ENCODE measurements at places on chromosomes 4 and X. TPM values are rescaled to one million over a fixed set of nuclear protein-coding genes. Genes with fewer than 3 reads are reported as not detected.

PRDM5 gene
- 11.1 TPM for total RNA-seq

DNA sequence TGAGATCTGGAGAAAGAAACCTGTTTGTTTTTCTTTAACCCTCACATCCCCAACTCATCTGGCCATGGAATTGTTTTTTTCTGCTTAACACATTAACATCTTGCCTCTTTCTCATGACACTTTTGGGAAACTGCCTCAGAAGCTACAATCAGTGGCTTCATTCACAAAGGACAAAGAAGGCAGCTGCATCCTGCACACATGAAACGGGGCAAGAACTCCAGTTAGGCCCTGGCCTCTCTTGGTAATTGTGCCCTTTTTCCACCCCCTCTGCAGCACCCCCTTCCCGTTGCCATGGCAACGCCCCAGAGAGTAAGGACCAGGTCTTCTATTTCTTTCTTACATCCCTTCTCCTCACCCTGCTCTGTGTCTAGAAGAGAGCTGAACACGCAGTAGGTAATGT is 103.4 kb downstream of the PDGFRA start:
- DNase-seq: no peak
- H3K4me3 ChIP-seq: no peak overlapping the region
- no peak overlapping the region for H3K27ac ChIP-seq

PGRMC2 gene
- total RNA-seq: 18.1 TPM

- H3K36me3 ChIP-seq: no peaks in the 10 kb centered on the region
- no peaks in the 10 kb centered on the region for H3K4me1 ChIP-seq
- no peak overlapping the region for H3K27ac ChIP-seq
- DNase-seq: no peak
These were observed 172.8 kb downstream of the ATG4A start for GRCh38 chrX:108264376-108264775.

ARAF gene
- total RNA-seq: 30.1 TPM

SYN1 gene
- 1.5 TPM for total RNA-seq

DNA sequence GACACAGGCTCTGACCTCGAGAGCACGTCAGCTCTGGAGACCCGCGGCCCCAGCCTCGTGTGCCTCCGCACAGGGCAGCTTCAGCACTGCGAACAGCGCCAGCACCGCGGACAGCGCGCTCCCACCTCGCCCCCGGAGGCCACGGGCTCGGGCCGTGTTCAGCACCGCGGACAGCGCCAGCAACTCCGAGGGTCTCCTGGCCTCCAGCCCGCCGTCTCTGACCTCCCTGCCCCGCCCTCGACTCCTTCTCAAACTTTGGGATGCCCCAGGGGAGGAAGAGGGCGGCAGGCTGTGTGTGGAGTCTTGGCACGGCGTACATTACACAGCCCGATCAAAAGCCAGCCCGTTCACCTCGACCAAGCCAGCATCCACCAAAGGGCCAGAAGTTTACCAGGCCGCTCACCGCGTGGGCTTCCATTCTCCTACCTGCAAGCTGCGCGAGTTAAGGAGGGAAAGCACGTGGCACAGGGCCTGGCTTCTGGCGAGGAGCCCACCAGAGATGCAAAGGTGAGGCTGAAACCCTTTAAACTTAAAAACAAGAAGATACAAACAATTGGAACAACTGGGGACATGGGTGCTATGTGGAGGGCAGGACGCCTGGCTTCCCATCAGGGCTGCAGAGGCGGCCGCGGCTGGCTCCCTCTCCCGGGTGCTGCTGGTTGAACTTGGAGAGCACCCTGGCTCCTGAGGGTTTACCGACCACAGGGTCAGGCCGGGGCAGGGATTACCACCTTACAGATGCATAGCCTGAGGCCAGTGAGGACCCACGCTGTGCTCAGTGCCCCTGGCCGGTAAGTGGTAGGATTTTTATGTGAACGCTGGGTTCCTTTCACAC is 4.5 kb upstream of the NKX1-1 start:
- peaks cover 14% of the 10 kb centered on the region for H3K27me3 ChIP-seq
- no peaks in the 10 kb centered on the region for H3K36me3 ChIP-seq
- no peaks in the 10 kb centered on the region for H3K4me1 ChIP-seq
- no peak for DNase-seq
- H3K27ac ChIP-seq: no peak overlapping the region

DNA sequence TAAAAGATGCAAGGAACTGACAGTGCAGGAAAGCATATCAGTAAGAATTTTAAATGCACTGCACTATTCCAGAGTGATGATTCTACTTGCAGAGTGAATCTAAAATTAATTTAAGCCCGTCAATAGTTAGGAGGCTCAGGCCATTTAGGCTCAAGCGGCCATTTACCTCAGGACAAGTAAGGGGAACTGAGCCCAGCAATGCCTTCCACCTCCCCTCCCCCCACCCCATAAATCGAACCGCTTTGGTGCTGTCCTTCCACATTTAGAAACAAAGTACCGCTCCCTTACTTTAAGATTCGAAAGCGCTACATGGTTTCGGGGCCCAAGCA is 665 bp downstream of the RBM41 start:
- H3K27me3 ChIP-seq: no peaks in the 10 kb centered on the region
- 0 out of 2 replicates have a peak, but pooled peaks cover 3% of the 10 kb centered on the region for H3K4me1 ChIP-seq
- peaks cover 28% of the 10 kb centered on the region for H3K36me3 ChIP-seq
- peak overlapping the region; percentile 49 for H3K27ac ChIP-seq
- H3K4me3 ChIP-seq: peak overlapping the region; percentile 58
- no peak for DNase-seq

GRCh38 chr4:47198791-47199190 is 167.4 kb downstream of the GABRB1 start:
- H3K27me3 ChIP-seq: no peaks in the 10 kb centered on the region
- H3K27ac ChIP-seq: no peak overlapping the region
- H3K4me3 ChIP-seq: no peak overlapping the region
- no peak for DNase-seq

DNA sequence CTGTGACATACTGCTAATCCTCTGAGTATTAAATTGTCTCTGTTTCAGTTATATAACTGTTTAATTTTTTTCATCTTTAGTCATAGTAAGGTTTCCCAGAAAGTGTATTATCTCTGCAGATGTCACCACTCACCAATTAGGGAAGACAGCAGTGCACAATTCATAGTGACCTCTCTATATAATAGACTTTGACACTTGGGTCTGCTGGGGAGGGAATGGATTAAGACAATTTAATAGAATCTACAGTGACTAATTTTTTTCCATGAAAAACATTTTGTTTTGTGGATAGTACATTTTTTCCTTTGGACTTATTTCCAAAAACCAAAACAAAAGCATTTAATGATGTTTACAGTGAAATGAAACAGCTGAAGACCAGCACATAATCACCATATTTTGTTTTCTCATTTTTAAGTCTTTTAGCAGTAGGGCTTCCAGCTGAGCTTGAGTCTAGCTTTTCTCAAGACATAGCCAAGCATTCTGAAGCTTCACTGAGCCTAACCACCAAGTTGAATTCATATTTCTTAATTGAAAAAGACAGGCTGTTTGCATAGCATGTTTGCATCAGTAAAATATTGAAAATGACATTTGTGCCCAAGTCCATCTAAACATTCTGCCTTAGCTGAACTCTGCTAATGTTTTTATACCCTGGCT is 69.5 kb downstream of the PCDH19 start:
- no peak overlapping the region for H3K27ac ChIP-seq
- no peak overlapping the region for H3K4me3 ChIP-seq
- H3K27me3 ChIP-seq: no peaks in the 10 kb centered on the region
- no peak for DNase-seq
- no peaks in the 10 kb centered on the region for H3K4me1 ChIP-seq

TCEAL3 gene
- 30.5 TPM for total RNA-seq

GRCh38 chr4:76197971-76198410 is 15.6 kb downstream of the SCARB2 start:
- H3K4me1 ChIP-seq: peaks cover 12% of the 10 kb centered on the region
- H3K27ac ChIP-seq: no peak overlapping the region
- H3K27me3 ChIP-seq: no peaks in the 10 kb centered on the region
- H3K36me3 ChIP-seq: peaks cover 30% of the 10 kb centered on the region
- H3K4me3 ChIP-seq: no peak overlapping the region
- no peak for DNase-seq

GABRG1 gene
- total RNA-seq: not detected

- H3K4me1 ChIP-seq: peaks cover 25% of the 10 kb centered on the region
- H3K27me3 ChIP-seq: no peaks in the 10 kb centered on the region
These were observed 2.7 kb downstream of the PLS3 start for GRCh38 chrX:115563633-115564162.

- H3K4me1 ChIP-seq: peaks cover 8% of the 10 kb centered on the region
- H3K27ac ChIP-seq: no peak within 1 kb of the TSS
- peaks cover 29% of the 10 kb centered on the region for H3K27me3 ChIP-seq
- H3K36me3 ChIP-seq: no peaks in the 10 kb centered on the region
- peak within 1 kb of the TSS; percentile 23 for H3K4me3 ChIP-seq
These were observed at the start of gene FAM149A for GRCh38 chr4:186104114-186104889. FAM149A (plus strand) TSS chr4:186104704.

GRCh38 chrX:48489892-48490291 is 13.9 kb downstream of the FTSJ1 start:
- no peaks in the 10 kb centered on the region for H3K27me3 ChIP-seq
- peaks cover 61% of the 10 kb centered on the region for H3K4me1 ChIP-seq
- H3K4me3 ChIP-seq: no peak overlapping the region
- H3K36me3 ChIP-seq: peaks cover 27% of the 10 kb centered on the region
- peak overlapping the region; percentile 13 for H3K27ac ChIP-seq

GRCh38 chrX:119503484-119503861 is 35.2 kb downstream of the SLC25A5 start:
- H3K27me3 ChIP-seq: no peaks in the 10 kb centered on the region
- peak; percentile 52 for DNase-seq
- no peaks in the 10 kb centered on the region for H3K36me3 ChIP-seq
- peaks cover 18% of the 10 kb centered on the region for H3K4me1 ChIP-seq
- H3K27ac ChIP-seq: peak overlapping the region; percentile 73

GRCh38 chrX:140091125-140091886 is 126.0 kb upstream of the CXorf66 start:
- no peaks in the 10 kb centered on the region for H3K4me1 ChIP-seq
- peak overlapping the region; percentile 29 for H3K4me3 ChIP-seq
- no peak overlapping the region for H3K27ac ChIP-seq

- H3K27ac ChIP-seq: no peak overlapping the region
These were observed 118.0 kb upstream of the WDFY3 start for GRCh38 chr4:85084371-85085094.

GRCh38 chr4:93532234-93532633 is 296.3 kb upstream of the ATOH1 start:
- no peak overlapping the region for H3K27ac ChIP-seq
- no peaks in the 10 kb centered on the region for H3K36me3 ChIP-seq
- H3K27me3 ChIP-seq: no peaks in the 10 kb centered on the region

GRCh38 chr4:72468904-72469502 is 100.0 kb downstream of the ADAMTS3 start:
- no peaks in the 10 kb centered on the region for H3K4me1 ChIP-seq
- H3K4me3 ChIP-seq: no peak overlapping the region
- no peaks in the 10 kb centered on the region for H3K27me3 ChIP-seq
- DNase-seq: no peak
- H3K36me3 ChIP-seq: no peaks in the 10 kb centered on the region

DNA sequence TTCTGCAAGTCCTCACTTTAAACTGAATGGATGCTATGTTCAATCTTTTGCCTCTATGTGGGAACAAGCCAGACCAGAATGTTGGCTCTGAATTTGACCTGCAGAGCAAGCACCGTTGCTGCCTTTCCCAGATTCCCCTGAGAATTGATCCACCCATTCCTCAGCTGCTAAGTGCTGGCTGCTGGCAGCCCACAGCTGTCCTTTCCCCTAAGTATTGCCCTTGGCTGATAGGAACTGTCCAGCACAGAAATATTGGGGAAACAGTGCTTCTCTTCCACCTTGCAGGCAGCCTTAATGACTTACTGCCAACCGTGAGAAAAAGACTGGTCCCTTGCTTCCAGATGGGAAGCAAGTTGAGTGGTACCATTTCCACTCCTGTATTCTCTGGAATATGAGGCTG is 475.9 kb downstream of the PDHA2 start:
- no peak overlapping the region for H3K4me3 ChIP-seq
- H3K4me1 ChIP-seq: no peaks in the 10 kb centered on the region
- no peaks in the 10 kb centered on the region for H3K36me3 ChIP-seq
- H3K27ac ChIP-seq: no peak overlapping the region
- H3K27me3 ChIP-seq: no peaks in the 10 kb centered on the region

DNA sequence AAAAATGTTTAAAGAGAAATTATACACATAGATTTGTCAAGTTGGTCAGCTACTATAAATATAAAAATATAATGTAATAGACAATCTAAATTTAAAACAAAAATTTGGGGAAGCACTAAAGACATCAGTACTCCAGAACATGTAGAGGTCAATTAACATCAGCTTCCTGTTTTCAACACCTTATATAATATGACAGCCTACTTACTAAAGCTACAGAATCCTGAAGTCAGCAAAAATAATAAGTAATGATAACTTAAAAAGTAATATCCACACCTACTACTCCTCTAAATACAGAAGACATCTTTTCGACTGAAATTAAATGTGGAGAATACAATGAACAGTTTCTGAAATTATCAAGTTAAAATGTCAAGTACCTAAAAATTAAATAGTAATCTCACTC is 118.6 kb downstream of the LRBA start:
- no peak overlapping the region for H3K4me3 ChIP-seq
- H3K27ac ChIP-seq: no peak overlapping the region
- DNase-seq: no peak
- no peaks in the 10 kb centered on the region for H3K4me1 ChIP-seq

DNA sequence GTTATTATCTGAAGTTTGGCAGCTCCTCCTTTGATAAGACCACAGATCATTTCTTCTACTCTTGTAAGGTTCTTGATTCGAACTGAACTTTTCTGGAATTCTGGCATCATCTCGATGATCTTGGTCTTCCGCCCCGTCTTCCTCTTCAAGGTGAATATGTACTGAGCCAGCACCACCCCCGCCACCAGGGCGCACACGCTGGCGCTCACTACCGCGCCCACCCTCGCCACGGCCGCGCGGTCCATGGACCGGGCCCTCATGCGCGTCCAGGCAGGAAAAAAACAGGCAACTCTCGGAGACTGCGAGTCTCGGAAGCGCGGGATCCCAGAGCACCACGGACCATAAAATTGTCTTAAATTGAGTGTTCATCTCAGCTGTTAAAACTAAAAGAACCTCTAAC is 458.4 kb upstream of the NDST3 start:
- DNase-seq: no peak
- H3K4me3 ChIP-seq: no peak overlapping the region
- H3K27ac ChIP-seq: no peak overlapping the region
- H3K36me3 ChIP-seq: no peaks in the 10 kb centered on the region
- no peaks in the 10 kb centered on the region for H3K27me3 ChIP-seq

- no peak overlapping the region for H3K27ac ChIP-seq
- no peaks in the 10 kb centered on the region for H3K36me3 ChIP-seq
- no peak overlapping the region for H3K4me3 ChIP-seq
These were observed 33.1 kb downstream of the SMIM10L2A start for GRCh38 chrX:135454816-135455215.

RHOXF2 gene
- not detected for total RNA-seq

NPY2R gene
- total RNA-seq: not detected

DNA sequence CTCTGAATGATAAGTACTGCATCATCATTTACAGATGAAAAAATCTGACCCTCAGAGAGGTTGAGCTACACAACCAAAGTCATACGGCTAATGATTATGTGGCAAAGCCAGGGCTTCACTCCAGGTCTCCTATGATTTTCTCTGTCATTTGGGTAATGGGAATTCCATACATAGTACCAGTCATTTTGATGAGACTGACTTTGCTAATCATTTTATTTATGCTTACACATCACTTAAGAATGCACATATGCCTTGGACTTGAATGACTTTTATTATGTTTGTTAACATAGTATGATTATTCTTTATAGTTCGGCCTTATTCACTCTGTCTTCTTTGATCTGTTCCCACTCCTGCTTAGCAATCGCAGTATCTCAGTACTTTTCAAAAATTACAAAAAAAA is 255.1 kb upstream of the GPRIN3 start:
- no peaks in the 10 kb centered on the region for H3K36me3 ChIP-seq
- no peak for DNase-seq
- no peak overlapping the region for H3K27ac ChIP-seq
- H3K27me3 ChIP-seq: no peaks in the 10 kb centered on the region

All from SJSA1 (cell line).